Activated T-cell treated with anti-CD3 and anti-CD28 coated beads, Interleukin-2, amount 50 U/mL, for 72 hours (primary cell): ENCODE measurements at places on chromosomes 13 and 19. TPM values are rescaled to one million over a fixed set of nuclear protein-coding genes. Genes with fewer than 3 reads are reported as not detected.

Gene UBL3
- 19.0 TPM for total RNA-seq

Gene TNNT1
- 0.49 TPM for total RNA-seq

Gene OR4F17
- total RNA-seq = not detected

Gene CLEC17A
- total RNA-seq = 0.29 TPM

Gene GRIN3B
- 0.35 TPM for total RNA-seq

Gene CATSPERD
- total RNA-seq = not detected

Gene ONECUT3
- total RNA-seq = not detected

Gene LYPD5
- 0.21 TPM for total RNA-seq

Gene ZNF540
- 2.3 TPM for total RNA-seq

Gene ZNF763
- 2.4 TPM for total RNA-seq

Gene MEIOSIN
- total RNA-seq = 0.09 TPM

Gene CLEC4M
- total RNA-seq = not detected
